ENCODE measurements at places on chromosomes 12 and 14.

GRCh38 chr14:42322531-42323284 lies 716.0 kb downstream of the LRFN5 start:
- DNase-seq = no peak

GRCh38 chr12:113900716-113901115 lies 65.4 kb downstream of the RBM19 start:
- no peak for DNase-seq

- no peak for DNase-seq
Observed at GRCh38 chr14:66038212-66038611, 448.0 kb upstream of the CCDC196 start.

- no peak for DNase-seq
Observed at GRCh38 chr12:46209914-46210872, 58.6 kb downstream of the SLC38A1 start.

DNA sequence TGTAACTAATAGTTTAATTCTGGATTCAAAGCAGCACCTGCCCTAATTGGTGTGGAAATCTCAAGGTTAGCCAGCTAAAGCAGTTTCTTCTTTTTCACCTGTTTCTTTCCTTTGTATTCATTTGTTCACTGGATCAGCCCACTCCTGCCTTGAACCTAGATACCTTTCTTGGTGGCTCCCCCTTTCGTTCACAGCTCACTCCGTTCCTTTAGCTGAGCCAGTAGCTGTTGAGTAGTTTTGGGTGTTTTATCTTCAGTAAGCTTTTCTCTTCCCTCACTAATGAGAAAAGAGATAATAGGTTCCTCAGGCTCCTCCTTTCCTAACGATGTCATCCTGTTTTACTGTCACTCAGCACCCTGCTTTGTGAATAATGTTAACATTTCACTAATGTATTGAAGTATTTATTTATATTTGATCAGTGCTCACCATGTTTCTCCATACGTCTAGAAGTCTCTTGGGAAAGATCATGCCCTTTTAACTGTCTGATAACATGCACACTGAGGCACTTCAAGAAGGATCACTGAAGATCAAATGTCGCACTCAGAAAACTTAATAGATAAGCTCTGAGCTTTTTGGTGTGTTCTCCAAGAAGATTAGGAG lies 121.1 kb downstream of the TGFB3 start:
- DNase-seq = no peak

DNA sequence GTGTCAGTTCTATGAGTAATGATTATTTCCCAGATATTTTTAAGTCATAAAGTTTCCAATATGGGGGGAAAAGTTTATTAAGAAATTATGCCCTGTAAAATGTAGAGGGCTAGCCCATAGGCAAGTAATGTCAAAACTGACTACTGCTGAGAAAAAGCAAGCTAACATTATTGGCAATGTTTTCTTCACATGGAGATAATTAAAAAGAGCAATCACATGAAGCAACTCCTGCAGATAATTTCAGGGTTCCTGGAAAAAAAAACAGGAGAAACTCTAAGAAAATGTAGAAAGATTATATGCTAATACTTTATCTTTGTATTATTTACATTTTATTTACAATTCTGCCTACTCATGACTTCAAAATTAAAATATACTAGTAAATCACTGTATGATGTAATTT lies 39.8 kb downstream of the PPP1R12A start:
- DNase-seq = no peak
